ENCODE measurements at places on chromosomes 6 and 20. TPM values are rescaled to one million over a fixed set of nuclear protein-coding genes. Genes with fewer than 3 reads are reported as not detected.
A peak's percentile ranks its signal among the peaks of the same experiment; 100 is the strongest.

TGM3 gene
- polyA plus RNA-seq: 0.15 TPM

DNA sequence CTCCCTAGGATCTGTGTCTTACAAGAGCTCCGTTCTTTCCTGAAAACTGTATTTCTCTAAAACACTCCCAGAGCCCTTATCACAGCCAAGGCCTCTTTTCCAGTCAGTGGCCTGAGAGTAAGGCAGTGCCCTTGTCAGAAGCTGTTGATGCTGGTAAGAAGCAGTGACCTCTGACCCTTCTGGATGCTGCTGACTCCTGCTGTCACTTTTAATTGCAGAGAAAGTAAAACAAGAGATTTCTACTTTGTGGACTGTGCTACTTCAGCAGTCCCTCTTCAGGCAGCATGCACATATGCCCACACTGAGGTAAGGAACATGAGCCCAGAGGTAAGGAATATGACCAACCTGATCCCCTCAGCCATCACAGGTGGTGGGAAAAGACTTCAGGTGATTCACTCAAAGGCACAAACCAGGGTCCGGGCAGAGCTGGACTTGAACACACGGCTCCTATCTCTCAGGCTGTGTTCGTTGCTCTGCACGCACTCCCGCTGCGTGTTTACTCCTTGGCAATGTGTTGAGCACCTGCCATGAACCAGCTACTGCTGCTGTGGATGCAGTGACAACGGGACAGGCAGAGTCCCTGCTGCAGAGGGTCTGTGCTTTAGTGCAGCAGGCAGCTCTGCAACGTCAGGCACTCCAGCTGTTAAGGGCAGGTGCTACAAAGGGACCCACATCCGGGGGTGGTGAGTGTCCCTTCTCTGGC lies 201.9 kb upstream of the CST7 start:
- H3K4me3 ChIP-seq: no peak overlapping the region
- H3K27me3 ChIP-seq: no peaks in the 10 kb centered on the region
- H3K4me1 ChIP-seq: no peaks in the 10 kb centered on the region
- no peak for DNase-seq

DNA sequence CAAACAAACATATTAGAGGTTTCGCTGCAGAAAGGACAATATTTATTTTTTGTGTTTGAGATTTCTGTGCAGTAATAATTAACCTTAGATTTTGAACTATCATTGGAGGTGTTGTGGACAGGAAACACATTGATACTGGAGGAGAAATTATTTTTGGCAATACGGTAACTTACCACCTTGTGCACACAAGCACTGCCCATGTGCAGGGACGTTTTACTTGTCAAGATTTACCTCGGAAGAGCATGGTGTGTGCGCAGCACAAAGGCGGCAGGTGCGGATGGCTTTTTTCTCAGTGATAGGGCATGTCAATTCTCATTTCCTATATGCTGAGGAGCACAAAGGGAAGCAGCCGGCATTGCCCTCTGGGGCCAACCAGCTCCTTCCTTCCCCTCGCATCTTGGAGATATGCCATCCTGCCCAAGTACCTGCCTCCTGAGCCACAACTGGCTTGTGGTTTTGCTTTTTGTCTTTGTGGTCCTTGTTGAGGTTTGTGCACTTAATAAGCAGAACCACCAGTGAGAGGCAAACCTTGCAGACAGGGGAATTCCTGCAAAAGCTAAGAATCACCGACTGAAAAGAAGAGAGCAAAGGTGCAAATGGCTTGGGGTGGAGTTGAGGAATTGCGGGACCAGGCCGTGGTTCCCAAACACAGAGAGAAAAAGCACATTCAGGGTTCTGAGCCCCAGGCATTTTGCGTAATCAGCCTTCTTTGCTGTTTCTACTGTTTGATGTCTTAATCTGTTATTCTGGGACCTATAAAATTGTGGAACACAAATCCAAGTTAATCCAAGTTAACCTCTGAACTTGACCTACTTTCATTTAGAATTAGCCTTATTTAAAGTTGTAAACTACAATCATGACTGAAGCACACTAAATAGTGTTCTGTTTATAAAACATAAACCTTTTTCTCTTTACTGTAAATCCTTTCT lies 21.9 kb downstream of the SAMD5 start:
- H3K36me3 ChIP-seq: no peaks in the 10 kb centered on the region
- no peak overlapping the region for H3K27ac ChIP-seq
- H3K27me3 ChIP-seq: no peaks in the 10 kb centered on the region

DNA sequence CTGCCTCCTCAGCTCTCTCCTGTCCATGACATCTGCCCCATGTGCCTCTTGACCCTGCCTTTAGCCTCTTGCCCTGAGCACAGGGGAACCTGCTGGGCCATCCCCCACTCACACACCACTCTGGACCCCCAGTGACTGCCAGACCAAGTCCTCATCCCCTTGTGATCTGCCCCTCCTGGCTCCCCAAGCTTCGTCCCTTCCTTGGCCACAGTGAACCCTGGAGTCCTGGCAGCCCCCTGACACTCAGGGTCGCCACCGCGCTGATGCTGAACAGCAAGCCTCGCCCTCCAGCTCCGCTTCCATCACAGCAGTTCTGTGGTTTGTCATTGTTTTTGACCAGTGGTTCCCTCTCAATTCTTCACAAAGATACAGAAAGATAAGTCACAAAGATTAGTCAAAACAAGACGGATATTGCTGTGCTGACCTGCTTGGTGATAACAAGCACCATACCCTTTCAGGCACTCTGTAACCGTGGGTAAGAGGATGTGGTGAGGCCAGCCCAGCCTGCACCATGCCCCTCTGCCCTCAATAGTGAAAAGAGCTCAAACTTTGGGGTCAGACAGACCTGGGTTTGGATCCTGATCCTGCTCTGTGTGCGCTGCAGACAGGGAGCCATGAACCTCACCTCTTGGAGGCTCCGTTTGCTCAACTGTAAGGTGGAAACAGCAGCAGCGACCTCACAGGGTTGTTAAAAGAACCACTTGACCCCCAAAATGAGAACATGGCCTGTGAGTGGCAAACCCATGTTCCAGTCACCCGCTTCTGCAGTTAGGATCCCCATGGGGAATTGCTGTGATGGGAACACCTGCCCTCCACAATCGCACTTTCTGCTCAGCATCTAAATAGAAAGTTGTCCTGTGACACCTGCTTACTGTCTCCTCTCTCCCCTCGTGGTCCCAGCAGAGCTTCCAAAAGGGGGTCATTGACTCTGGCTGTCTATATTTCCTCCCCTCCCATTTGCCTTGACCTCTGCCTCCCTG lies 114.5 kb downstream of the TOX2 start:
- no peaks in the 10 kb centered on the region for H3K36me3 ChIP-seq
- no peak overlapping the region for H3K27ac ChIP-seq
- no peak for DNase-seq
- no peaks in the 10 kb centered on the region for H3K4me1 ChIP-seq
- H3K27me3 ChIP-seq: peaks cover 4% of the 10 kb centered on the region
- H3K4me3 ChIP-seq: no peak overlapping the region

DNA sequence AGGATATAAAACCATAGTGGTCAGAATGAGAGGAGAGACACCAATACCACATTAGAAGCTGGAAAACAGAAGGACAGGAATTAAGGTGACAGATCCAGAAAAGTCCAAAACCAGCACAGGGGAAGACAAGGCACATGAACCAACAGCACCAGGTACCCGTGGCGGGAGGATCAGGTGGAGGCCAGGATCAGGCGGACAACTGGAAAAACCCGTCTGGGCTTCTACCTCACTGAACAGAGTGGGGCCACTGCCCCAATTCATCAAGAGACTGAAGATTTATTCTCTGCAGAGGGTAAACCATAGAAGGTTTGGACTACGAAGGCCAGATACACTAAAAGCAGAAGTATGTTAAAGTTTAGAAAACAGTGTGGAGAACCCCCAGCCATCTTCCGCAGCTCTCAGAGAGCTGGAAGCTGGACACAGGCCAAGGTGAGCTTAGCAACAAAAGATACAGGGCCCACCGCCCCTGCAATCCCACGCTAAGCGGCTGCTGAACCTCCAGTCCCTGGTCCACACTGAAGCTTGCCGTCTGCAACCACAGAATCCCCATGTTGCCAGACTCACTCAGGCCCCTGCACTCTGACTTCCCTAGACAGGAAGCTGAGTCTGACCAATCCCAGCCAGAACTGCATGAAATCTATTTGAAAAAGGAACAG lies 29.9 kb downstream of the ABHD12 start:
- peak overlapping the region; percentile 55 for H3K27ac ChIP-seq
- no peaks in the 10 kb centered on the region for H3K27me3 ChIP-seq
- DNase-seq: no peak
- H3K36me3 ChIP-seq: no peaks in the 10 kb centered on the region

- H3K4me3 ChIP-seq: no peak overlapping the region
- peak overlapping the region; percentile 2 for H3K27ac ChIP-seq
- H3K36me3 ChIP-seq: no peaks in the 10 kb centered on the region
Measured at GRCh38 chr6:56050530-56051201, 175.3 kb upstream of the BMP5 start.

MYB gene
- 0.56 TPM for polyA plus RNA-seq

DNA sequence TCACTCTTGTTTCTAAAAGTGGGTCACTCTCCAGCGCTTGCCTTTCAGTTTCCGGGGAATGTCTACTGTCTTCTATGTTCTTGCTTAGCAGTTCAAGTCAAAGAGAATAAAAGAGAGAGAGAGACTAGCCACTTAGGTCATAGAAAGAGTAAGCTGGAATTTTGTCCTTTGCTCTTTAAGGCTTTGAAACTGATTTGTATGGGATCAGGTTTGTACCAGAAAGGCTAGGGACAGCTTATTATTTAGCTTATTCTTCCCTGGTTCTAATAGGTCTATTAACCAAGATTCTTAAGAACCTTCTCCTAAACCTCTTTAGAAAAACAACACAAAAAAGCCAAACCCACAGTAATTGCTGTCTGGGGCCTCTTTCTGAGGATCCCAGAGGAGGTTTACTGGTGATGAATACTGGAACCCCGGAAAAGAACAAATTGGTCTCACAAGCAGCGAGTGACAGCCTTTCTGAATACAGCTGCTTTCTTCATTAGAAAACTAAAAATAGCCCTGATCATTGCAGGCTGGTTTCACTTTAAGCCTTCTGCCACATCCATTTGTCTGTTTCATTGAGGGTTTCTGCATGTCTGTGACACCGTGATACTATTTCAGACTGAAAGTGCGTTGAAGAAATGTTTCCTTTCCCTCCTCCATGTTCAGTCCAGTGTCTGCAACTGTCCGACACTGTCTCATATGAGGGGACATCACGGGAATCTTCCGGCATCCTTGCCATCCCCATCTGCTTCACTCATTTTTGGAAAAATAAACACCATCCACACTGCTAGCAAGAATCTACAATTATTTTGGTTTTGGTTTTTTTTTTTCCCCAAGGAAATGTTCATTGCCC lies 75.1 kb upstream of the ATXN1 start:
- H3K27ac ChIP-seq: peak overlapping the region; percentile 21
- H3K4me3 ChIP-seq: no peak overlapping the region
- no peaks in the 10 kb centered on the region for H3K27me3 ChIP-seq
- H3K4me1 ChIP-seq: no peaks in the 10 kb centered on the region

DNA sequence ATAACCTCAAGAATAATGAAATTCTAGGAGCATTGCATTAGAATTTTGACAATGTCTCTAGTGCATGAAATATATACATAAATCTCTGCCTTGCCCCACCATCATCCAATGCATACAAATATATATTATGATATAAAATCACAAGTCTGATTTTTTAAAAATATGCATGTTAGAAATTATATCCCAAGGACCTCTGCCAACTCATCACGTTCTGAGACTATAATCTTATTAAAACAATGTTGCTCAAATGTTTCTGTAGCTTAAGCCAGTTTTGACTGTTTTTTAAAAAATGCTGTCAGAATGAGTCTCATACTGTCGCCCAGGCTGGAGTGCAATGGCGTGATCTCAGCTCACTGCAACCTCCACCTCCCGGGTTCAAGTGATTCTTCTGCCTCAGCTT lies 287.0 kb upstream of the SOX4 start:
- no peak overlapping the region for H3K4me3 ChIP-seq
- no peaks in the 10 kb centered on the region for H3K27me3 ChIP-seq
- no peak overlapping the region for H3K27ac ChIP-seq
- no peaks in the 10 kb centered on the region for H3K36me3 ChIP-seq
- no peaks in the 10 kb centered on the region for H3K4me1 ChIP-seq

DNA sequence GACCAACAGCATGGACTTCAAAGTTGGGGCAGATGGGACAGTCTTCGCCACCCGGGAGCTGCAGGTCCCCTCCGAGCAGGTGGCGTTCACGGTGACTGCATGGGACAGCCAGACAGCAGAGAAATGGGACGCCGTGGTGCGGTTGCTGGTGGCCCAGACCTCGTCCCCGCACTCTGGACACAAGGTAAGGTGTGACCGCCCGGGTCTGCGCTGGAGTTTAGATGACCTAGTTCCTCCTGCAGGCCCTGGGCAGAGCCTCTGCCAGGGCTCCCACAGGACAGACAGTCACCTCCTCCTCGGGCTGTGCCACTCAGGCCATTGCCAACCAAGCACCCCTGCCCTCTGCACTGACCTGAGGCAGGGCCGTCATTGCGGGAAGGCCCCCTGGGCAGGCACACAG lies 322.1 kb downstream of the TAF4 start:
- H3K36me3 ChIP-seq: no peaks in the 10 kb centered on the region
- H3K27me3 ChIP-seq: no peaks in the 10 kb centered on the region
- no peak for DNase-seq
- no peak overlapping the region for H3K27ac ChIP-seq
- H3K4me1 ChIP-seq: no peaks in the 10 kb centered on the region

GRCh38 chr6:156953479-156954146 lies 176.4 kb downstream of the ARID1B start:
- H3K27me3 ChIP-seq: no peaks in the 10 kb centered on the region
- no peaks in the 10 kb centered on the region for H3K36me3 ChIP-seq
- DNase-seq: peak; percentile 92
- H3K4me3 ChIP-seq: no peak overlapping the region

TFAP2D gene
- polyA plus RNA-seq: not detected

DNA sequence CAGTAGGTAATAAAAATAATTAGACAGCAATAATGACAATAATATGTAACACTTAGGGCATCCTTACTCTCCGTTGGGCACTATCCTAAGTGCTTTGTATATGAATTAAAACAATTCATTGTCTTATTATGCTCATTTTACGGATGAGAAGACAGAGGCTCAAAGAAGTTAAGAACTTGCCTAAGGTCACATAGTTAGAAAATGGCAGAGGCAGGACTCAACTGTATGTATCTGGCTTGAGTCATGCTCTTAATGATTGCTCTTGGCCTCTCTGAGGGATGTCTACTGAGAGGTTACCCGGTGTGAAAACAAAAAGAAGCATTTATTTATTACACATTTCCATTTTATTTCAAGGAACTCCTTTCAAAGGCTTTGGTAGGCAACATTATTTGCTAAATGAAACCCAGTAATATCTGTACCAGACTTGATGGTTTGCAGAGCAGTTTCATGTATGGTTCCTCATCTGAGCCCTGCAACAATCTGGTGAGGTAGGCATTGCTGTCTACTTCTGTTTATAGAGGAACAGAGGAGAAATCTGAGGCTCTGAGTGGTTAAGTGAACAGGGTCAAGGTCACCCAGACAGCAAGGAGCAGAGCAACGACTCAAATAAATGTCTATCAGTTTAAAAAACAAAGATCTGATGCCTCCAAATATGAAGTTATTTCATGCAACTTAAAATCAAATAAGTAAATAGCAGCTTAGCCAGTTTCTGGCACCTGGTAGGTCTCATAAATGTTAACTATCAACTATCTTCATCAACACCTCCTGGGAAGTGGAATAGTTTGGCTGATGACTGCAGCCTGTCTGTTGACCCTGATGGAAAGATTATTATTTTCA lies 4.2 kb upstream of the PARD6B start:
- no peaks in the 10 kb centered on the region for H3K36me3 ChIP-seq
- H3K4me1 ChIP-seq: peaks cover 49% of the 10 kb centered on the region
- H3K4me3 ChIP-seq: no peak overlapping the region
- H3K27me3 ChIP-seq: no peaks in the 10 kb centered on the region

Measured in hepatocyte (in vitro differentiated cells).